ENCODE measurements at places on chromosomes 1 and 21. TPM values are rescaled to one million over a fixed set of nuclear protein-coding genes. Genes with fewer than 3 reads are reported as not detected.

- H3K4me1 ChIP-seq, result peaks cover 2% of the 10 kb centered on the region
- peaks cover 83% of the 10 kb centered on the region for H3K27me3 ChIP-seq
- H3K4me3 ChIP-seq, result no peak within 1 kb of the TSS
- DNase-seq, result no peak
Observed at GRCh38 chr1:165355977-165356811, at the start of gene LMX1A. Gene LMX1A, minus strand, starts transcription at chr1:165356715. Its CDS starts 1,156 bp downstream, at chr1:165355559.

TNNT2 gene
- not detected for total RNA-seq

DNA sequence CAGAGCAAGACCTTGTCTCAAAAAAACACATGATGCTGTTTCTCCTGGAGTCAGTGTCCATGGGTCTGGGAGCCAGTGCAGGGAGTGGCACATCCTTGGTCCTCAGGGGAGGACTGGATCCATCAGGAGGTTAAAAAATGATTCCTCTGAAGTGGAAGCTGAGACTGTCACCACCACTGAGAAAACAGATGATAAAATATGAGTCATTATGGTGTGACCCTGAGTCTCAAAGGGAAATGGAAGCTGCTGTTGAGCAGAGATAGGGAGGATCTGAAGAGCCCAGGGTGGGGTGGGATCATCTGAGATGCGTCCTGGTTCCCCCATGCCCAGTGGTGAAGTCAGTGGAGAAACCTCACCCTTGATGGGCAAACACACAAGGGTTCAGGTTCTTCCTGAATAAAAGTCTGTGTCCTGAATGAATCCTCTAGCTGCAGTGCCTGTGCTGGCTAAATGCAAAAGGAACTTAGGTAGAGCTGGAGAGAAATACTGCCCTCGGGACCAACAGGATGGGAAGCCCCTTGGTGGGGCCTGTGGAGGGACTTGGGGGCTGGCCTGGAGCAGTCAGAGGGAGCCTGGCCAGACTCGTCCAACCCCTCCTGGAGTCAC lies 61.6 kb upstream of the TENT5B start:
- H3K4me3 ChIP-seq, result no peak overlapping the region
- no peak for DNase-seq
- H3K27ac ChIP-seq, result no peak overlapping the region
- H3K36me3 ChIP-seq, result no peaks in the 10 kb centered on the region
- H3K27me3 ChIP-seq, result peaks cover 8% of the 10 kb centered on the region

DNA sequence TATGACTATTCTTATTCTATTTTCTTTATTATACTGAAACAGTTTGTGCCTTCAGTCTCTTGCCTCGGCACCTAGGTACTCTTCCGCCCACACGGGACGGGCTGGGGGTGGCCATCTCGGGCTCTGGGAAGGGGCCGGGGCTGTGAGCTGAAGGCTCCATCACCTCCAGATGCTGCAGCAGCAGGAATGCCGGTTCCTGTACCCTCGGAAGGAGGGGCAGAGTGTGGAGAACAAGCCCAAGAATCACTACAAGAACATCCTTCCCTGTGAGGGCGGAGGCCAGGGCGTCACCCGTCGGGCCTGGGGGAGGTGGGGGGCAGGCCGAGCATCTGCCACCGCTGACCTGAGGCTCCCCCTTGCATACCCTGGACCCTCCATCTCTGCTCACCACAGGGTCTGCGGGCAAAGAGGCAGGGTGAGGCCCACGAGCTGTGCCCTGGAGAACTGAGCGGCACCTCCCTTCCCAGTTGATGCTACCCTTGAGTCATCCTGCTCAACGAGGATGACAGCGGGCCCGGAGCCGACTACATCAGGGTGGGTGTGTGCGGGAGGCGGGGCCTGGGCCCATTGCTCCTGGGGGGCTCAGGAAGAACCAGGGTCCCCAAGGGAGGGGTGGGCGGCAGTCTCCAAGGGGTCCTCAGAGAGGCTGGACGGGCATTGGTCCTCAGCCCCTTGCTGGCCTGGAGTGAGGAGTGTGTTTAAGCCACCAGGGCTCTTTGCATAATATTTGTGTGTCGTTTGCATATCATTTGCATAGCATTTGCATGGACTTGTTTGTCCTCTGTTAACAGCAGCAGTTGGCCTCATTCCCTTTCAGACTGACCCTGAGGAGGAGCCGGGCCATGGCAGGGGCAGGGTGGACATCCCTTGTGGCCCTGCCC lies 7.5 kb downstream of the RNF223 start:
- H3K4me1 ChIP-seq, result peaks cover 26% of the 10 kb centered on the region
- no peak overlapping the region for H3K4me3 ChIP-seq
- DNase-seq, result no peak
- no peak overlapping the region for H3K27ac ChIP-seq
- no peaks in the 10 kb centered on the region for H3K36me3 ChIP-seq

GRCh38 chr1:18233176-18233864 lies 125.7 kb downstream of the IGSF21 start:
- DNase-seq, result no peak
- H3K36me3 ChIP-seq, result no peaks in the 10 kb centered on the region
- H3K27ac ChIP-seq, result no peak overlapping the region
- no peak overlapping the region for H3K4me3 ChIP-seq
- H3K27me3 ChIP-seq, result peaks cover 2% of the 10 kb centered on the region
- no peaks in the 10 kb centered on the region for H3K4me1 ChIP-seq

GRCh38 chr21:44510508-44511218 lies 29.3 kb downstream of the KRTAP10-1 start:
- no peaks in the 10 kb centered on the region for H3K36me3 ChIP-seq
- H3K4me3 ChIP-seq, result no peak overlapping the region
- no peak overlapping the region for H3K27ac ChIP-seq
- H3K4me1 ChIP-seq, result no peaks in the 10 kb centered on the region
- DNase-seq, result peak; percentile 79

EFNA3 gene
- 2.3 TPM for total RNA-seq

DNA sequence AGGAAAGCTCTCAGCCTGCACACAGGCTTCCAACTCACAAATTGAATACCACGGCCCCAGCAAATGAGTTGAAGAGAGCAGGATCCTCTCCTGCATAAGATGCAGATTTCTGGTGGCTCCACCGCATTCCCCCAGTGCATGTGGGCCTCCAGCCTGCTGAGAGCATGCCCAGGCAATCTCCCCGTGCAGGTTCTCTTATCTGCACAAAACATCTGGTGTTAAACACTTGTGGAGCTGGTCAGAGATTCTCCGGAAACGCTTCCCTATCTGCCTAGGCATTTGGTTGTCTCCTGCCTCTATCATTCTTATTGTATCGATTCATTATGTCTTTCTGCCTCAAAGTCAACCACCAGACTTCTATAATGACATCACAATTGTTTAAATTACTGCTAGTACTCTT lies 1349.0 kb upstream of the B3GALT2 start:
- no peaks in the 10 kb centered on the region for H3K4me1 ChIP-seq
- no peak overlapping the region for H3K27ac ChIP-seq
- H3K36me3 ChIP-seq, result no peaks in the 10 kb centered on the region
- H3K27me3 ChIP-seq, result no peaks in the 10 kb centered on the region
- H3K4me3 ChIP-seq, result no peak overlapping the region

DNA sequence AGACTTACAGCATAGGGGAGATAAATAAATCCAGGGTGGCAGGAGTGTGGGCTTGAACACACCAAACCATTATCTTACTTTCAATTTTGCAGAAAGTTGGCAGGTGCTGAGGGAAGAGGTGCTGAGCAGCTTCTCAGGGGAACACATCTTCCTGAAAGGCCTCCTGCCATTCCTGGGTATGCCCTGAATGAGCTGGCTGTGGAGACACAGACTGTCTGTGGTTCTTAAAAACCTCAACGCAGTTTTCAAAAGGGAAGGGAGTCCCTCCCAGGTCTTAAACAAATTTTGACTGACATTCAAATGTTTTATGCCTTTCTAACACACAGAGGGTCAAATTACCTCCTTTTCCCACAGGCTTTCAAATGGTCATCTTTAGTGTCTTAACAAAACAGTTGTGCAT lies 166.9 kb downstream of the TNFSF18 start:
- H3K27me3 ChIP-seq, result peaks cover 73% of the 10 kb centered on the region
- peaks cover 2% of the 10 kb centered on the region for H3K36me3 ChIP-seq
- H3K4me3 ChIP-seq, result peak overlapping the region; percentile 23

DNA sequence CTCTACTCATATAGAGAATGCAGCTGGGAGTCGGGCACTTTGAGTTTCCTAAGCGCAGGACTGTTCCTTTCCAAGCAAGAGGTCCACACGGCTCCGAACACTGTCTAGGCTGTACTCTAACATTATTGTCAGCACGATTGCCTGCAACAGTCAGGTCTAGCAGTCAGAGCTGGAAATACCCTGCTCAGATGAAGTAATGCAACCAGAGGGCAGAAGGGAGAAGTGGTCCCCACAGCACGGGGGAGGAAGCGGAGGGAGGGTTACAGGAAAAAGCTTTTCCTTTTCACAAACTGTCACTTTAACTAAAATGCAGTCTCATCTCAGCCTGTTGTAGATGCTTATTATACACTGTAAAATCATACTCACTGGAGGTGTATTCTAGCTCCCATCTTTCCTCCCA lies 98.9 kb upstream of the SLC44A3 start:
- H3K36me3 ChIP-seq, result no peaks in the 10 kb centered on the region
- no peak for DNase-seq
- H3K4me1 ChIP-seq, result peaks cover 8% of the 10 kb centered on the region
- H3K27me3 ChIP-seq, result peaks cover 6% of the 10 kb centered on the region
- no peak overlapping the region for H3K27ac ChIP-seq

- peaks cover 5% of the 10 kb centered on the region for H3K4me1 ChIP-seq
- DNase-seq, result no peak
- H3K27ac ChIP-seq, result no peak overlapping the region
- H3K27me3 ChIP-seq, result peaks cover 3% of the 10 kb centered on the region
- H3K4me3 ChIP-seq, result no peak overlapping the region
Observed at GRCh38 chr1:204325944-204326343, 33.8 kb downstream of the PLEKHA6 start.

DNA sequence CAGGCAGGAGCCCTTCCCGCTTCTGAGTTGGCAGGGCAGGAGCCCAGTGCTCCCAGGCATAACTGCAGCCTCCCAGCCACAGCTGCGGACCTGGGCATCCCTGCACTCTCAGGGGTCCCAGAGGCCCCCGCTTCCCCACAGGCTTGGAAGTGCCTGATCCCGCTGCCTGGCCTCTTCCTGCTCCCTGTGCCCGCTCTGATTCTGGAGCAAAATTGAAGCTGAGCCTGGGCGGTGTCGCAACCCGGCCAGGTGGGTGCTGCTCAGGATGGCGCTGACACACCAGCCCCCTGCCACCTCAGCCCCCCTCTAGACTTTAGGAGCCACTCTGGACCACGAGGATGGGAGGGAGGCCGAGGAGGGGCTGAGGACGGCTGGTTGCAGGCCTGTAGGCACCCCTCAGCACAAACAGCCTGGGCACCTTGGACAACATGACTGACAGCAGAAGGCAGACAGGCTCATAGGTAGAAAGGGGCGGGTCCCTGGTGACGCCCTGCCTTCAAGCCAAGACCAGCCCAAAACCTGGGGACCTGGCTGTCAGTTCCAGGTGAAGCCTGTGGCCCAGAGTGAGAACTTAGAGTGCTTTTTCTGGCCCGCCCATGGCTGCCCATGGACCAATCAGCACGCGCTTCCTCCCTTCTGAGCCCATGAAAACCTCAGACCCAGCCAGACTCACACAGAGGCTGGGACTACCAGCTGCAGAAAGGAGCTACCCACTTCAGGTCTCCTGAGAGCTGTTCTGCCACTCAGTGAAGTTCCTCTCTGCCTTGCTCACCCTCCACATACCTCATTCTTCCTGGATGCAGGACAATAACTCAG lies 7.2 kb downstream of the HLCS start:
- H3K4me1 ChIP-seq, result no peaks in the 10 kb centered on the region
- no peak overlapping the region for H3K27ac ChIP-seq

DNA sequence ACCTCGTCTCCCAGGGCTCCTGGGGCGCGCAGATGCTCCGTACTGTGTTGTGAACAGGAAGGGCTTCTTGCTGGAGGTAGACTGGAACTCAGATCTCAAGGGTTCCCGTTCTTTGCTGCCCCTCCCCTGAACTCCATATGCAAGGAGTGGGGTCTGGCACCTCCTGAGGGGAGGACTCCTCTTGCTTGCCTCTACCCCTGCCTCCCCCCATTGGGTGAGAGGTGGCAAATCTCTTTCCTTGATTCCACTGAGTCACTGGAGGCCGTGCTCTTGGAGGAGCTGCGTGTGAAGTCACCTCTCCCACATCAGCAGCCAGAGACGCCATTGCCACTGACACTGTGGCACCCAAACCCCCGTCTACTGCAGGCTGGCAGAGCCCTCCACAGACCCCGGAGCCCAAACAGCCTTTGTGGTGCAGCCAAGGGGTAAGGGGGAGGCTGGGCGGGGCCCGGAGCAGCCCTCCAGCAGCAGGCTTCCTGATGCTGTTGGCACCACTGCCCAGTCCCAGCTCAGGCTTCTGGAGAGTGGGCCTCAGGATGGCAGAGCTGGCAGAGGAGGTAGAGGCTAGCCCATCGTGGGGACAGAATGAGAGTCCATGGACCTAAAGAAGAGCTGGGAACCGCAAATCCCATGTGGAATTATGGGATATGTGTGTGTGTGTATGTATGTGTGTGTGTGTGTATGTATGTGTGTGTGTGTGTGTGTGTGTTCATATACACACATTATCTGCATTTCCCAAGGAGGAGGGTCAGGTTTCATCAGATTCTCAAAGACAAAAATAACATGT lies 104.9 kb upstream of the RUNX3 start:
- H3K4me1 ChIP-seq, result peaks cover 70% of the 10 kb centered on the region
- H3K27me3 ChIP-seq, result peaks cover 1% of the 10 kb centered on the region
- H3K27ac ChIP-seq, result no peak overlapping the region
- peaks cover 1% of the 10 kb centered on the region for H3K36me3 ChIP-seq
- no peak overlapping the region for H3K4me3 ChIP-seq
- DNase-seq, result no peak

PRDX6 gene
- total RNA-seq, result 110 TPM

- DNase-seq, result no peak
- H3K4me1 ChIP-seq, result peaks cover 6% of the 10 kb centered on the region
- no peak overlapping the region for H3K27ac ChIP-seq
- H3K36me3 ChIP-seq, result no peaks in the 10 kb centered on the region
- no peak overlapping the region for H3K4me3 ChIP-seq
Observed at GRCh38 chr1:68028566-68028965, 21.9 kb downstream of the DIRAS3 start.

DNA sequence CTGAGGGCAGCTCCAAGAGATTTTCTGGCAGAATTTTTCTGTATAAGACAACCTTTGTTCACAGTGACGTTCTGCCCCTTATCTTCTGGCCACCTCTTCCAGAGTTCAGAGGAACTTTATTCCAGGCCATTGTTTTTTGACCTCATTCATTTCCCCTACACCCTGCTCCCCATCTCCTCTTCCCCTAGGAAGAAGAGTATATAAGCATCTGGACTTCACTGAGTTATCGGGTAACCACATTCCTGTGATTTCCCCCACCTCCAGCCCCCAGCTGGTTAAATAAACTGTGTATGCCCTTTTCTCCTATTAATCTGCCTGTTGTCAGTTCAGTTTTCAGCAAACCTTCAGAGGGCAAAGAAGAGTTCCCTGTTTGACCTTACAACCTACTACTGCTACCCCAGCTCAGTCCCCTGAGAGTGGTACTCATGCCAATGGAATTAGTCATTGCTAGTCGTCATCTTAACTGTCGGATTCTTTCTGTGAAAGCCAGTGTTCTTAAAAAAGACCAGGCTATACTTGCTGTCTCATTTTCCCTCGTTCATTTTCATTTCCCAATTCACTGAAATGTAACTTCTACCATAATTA lies 14.3 kb upstream of the ALG14 start:
- H3K27ac ChIP-seq, result no peak overlapping the region
- peaks cover 6% of the 10 kb centered on the region for H3K4me1 ChIP-seq
- H3K27me3 ChIP-seq, result peaks cover 20% of the 10 kb centered on the region
- no peak overlapping the region for H3K4me3 ChIP-seq
- no peak for DNase-seq

- H3K4me1 ChIP-seq, result no peaks in the 10 kb centered on the region
- H3K27ac ChIP-seq, result no peak overlapping the region
- peaks cover 2% of the 10 kb centered on the region for H3K36me3 ChIP-seq
Observed at GRCh38 chr1:204602111-204602579, 83.4 kb downstream of the LRRN2 start.

- H3K36me3 ChIP-seq, result no peaks in the 10 kb centered on the region
- H3K4me3 ChIP-seq, result no peak overlapping the region
- DNase-seq, result no peak
- no peak overlapping the region for H3K27ac ChIP-seq
Observed at GRCh38 chr1:248752161-248753028, 3.2 kb downstream of the LYPD8 start.
